ENCODE measurements at places on chromosomes 5 and 9. TPM values are rescaled to one million over a fixed set of nuclear protein-coding genes. Genes with fewer than 3 reads are reported as not detected.

GRCh38 chr5:34717426-34718327 is 61.5 kb downstream of the RAI14 start:
- peak; percentile 54 for DNase-seq

- no peak for DNase-seq
Observed at GRCh38 chr9:111978616-111979015, 82.0 kb downstream of the UGCG start.

GRCh38 chr5:150066436-150066835 is 19.9 kb downstream of the CSF1R start:
- DNase-seq = no peak

DNA sequence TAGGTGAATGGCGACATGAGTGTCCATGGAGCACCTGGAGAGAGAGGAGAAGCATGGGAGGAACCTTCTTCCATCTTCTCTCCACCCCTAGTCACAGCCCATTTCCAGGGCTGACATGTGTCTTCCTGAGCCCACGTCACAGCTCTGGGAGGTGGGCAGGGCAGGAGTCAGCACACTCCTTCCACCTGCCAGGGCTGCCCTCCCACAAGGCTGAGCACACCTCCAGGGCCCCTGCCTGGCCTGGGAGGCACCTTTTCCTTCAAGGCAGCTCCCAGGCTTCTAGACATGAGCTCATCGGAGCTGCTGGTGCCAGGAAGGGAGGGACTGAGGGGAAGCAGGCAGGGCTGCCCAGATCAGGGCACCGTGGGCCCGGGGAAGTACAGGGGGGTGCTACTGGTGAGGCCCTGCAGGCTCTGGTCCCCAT is 13.6 kb upstream of the SYNPO start:
- peak; percentile 32 for DNase-seq

DNA sequence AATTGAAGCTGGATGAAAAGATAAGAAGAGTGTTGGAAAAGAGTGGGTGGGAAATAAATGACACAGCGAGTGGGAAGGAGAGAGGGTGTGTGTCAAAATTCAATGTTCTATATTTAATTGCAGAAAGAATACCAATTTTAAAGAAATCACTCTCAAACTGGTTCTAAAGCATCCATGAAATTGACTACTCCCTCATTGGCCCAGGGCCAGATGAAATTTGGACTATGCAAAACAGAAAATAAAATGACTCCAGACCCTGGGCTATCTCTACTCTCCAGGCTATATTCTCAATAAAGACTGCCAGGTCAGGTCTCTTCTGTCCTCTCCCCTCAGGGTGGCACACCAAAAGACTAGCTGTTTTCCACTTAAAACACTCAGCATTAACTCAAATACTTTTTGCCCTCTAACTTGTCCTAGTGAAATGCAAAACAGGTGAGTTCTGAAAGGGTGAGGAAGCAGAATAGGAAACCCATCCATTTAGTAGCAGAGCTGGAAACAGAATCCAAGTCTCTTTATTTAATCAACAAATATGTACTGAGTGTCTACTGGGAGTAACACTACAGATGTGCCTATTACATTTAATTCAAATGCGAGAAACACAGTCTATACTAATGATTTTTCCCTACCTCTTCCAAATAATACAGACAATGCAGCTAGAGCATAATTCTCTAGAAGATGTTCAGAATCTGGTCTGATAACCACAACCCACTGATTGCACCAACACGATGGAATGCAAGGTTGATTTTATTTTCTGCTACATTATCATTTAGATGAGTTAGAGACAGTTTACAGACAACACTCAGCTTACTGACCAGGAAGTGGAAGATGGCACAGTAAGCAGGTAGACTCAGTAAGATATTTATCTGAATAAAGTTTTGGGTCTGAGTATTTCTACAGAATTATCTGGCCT is 42.1 kb downstream of the EFCAB9 start:
- no peak for DNase-seq

DNA sequence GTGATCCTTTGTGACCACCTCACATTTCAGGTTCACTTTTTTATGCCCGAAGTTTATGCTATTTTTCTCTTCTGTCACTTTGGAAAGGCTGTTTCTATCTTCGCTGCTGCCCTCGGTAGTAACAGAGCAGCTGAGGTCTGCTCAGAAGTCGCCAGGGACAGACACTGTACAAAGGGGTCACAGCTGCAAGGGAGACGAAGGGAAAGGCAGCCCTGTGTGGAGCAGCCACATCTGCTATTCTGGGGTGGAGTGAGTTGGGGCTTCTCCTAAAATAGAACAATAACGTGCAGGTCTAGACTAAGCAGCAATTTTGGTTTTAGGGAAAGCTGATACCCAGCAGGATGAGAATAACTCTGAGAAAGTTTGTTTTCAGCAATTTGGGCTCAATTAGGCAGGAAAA is 72.5 kb downstream of the ACTL7B start:
- DNase-seq = no peak

DNA sequence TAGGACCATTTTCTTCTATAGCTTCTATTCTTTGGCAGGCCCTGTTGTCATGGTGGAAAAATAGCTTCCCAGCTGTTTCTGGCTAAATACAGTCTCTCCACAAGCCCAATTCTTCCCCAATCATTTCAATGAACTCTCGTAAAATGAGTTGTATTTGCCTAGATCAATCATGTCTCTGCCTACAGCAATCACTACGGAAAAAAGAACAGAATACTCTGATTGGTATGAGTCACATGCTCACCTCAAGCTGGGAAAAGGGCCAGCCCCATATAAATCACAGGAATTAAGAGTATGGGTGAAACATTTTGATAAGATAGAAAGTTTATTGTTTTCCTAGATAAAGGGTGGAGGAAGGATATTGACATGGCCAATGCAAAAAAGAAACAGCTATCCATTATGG is 711.4 kb downstream of the EFNA5 start:
- peak; percentile 10 for DNase-seq

Gene PGGT1B
- 22.7 TPM for total RNA-seq

Gene NR2F1-AS1
- total RNA-seq = 12.2 TPM

Gene IL5
- not detected for total RNA-seq

Gene NR5A1
- total RNA-seq = not detected

Gene RFESD
- total RNA-seq = 2.1 TPM

Data from mammary epithelial cell (primary cell).